ENCODE measurements at places on chromosomes 3 and 15. TPM values are rescaled to one million over a fixed set of nuclear protein-coding genes. Genes with fewer than 3 reads are reported as not detected.

Gene ZNF660
- polyA plus RNA-seq: 1.6 TPM

DNA sequence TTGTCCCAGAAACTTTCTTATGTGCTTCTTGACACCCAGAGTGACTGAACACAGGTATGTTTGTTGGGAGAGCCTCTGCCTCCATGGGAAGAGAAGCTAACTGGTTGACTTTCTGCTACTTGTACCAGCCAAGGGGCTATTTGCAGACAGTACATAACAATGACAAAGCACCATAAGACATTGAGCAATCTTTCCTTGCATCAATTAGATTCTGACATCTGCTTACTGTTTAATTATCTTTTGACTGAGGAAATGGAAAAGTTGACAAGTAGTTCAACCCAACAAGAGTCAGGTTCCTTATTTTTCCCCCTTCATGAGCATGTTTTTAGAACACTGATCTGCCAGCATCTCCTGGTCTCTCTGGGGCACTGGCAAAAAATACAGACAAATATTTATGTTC is 157.7 kb downstream of the RPLP1 start:
- DNase-seq: no peak
- no peaks in the 10 kb centered on the region for H3K36me3 ChIP-seq
- H3K27me3 ChIP-seq: peaks cover 1% of the 10 kb centered on the region
- no peaks in the 10 kb centered on the region for H3K4me1 ChIP-seq
- H3K27ac ChIP-seq: no peak overlapping the region

GRCh38 chr3:131933665-131934064 is 101.1 kb downstream of the CPNE4 start:
- H3K27me3 ChIP-seq: no peaks in the 10 kb centered on the region
- no peak for DNase-seq
- no peak overlapping the region for H3K27ac ChIP-seq
- H3K36me3 ChIP-seq: no peaks in the 10 kb centered on the region

DNA sequence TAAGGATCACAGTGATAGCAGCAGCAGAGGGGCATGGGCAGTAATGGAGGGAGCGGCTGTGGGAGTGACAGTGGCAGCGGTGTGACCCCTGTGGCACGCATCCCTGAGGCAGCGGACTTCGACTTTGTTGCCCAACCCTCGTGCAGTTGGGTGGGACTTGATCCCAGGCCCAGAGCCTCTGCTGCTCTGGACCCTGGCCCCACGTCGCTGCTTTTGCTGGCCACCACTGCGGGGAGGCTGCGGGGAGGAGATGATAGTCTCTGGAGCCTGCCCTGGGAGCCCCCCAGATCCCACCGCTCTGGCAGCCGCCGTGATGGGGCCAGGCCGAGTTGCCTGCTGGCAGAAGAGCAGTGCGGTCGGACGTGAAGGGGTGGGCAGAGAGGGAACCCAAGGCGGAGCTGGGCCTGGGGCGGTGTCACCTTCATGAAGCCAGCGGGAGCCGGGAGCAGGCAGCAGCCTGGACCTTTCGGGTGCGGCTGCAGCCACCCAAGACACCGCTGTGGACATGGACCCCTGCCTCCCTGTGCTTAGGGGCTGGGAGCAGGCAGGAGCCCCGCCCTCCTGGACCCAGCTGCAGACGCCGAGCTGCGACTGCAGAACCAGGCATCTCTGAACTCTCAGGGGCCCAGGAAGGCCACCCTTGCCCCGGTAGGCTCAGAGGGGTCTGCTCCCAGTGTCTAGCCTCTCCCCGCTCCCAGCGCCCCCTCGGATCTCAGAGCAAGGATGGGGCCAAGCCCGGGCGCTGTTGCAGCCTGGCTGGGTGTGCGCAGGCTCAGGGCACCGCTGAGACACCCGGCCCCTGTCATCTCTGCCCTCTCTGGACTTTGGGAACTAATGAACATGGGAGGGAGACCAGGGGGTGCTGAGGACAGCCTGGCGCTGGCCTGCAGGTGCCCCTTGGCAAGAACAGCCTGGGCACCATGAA is 38.3 kb downstream of the COMMD2 start:
- H3K4me1 ChIP-seq: no peaks in the 10 kb centered on the region
- no peaks in the 10 kb centered on the region for H3K36me3 ChIP-seq
- H3K4me3 ChIP-seq: no peak overlapping the region
- DNase-seq: no peak
- no peak overlapping the region for H3K27ac ChIP-seq
- no peaks in the 10 kb centered on the region for H3K27me3 ChIP-seq

- H3K4me3 ChIP-seq: no peak overlapping the region
- H3K27ac ChIP-seq: no peak overlapping the region
- H3K27me3 ChIP-seq: peaks cover 2% of the 10 kb centered on the region
- DNase-seq: no peak
- H3K4me1 ChIP-seq: no peaks in the 10 kb centered on the region
- H3K36me3 ChIP-seq: no peaks in the 10 kb centered on the region
Observed at GRCh38 chr15:80563372-80563997, 131.6 kb upstream of the ABHD17C start.

Gene SUCNR1
- not detected for polyA plus RNA-seq

GRCh38 chr15:99249270-99249841 is at the start of gene TTC23:
TTC23 (minus strand) TSS chr15:99249581; CDS start chr15:99228712, 20,869 bp downstream.
- H3K4me1 ChIP-seq: peaks cover 11% of the 10 kb centered on the region
- no peaks in the 10 kb centered on the region for H3K36me3 ChIP-seq
- H3K27ac ChIP-seq: peak within 1 kb of the TSS; percentile 84
